ENCODE measurements at places on chromosomes 2 and 18.
A peak's percentile ranks its signal among the peaks of the same experiment; 100 is the strongest.

- no peak for DNase-seq
Observed at GRCh38 chr2:240554767-240555493, 2.9 kb downstream of the ANKMY1 start.

GRCh38 chr2:236631281-236631855 lies 61.7 kb downstream of the ACKR3 start:
- no peak for DNase-seq

DNA sequence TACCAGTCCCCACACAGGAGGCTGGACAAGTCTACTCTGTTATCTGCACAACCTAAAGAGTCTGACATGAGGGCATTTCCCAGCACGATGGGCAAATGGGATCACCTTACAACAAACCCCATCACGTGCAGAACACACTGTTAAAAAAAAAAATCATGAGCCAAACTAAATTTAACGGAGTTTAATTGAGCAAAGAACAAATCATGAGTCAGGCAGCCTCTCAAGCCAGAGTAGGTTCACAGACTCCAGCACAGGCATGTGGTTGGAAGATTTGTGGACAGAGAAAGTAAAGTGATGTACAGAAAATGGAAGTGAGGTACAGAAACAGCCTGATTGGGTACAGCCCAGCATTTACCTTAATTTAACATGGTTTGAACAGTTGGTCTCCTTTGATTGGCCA lies 59.9 kb downstream of the KYNU start:
- DNase-seq: no peak

GRCh38 chr2:216351172-216351925 lies 20.9 kb downstream of the MARCHF4 start:
- DNase-seq: no peak

DNA sequence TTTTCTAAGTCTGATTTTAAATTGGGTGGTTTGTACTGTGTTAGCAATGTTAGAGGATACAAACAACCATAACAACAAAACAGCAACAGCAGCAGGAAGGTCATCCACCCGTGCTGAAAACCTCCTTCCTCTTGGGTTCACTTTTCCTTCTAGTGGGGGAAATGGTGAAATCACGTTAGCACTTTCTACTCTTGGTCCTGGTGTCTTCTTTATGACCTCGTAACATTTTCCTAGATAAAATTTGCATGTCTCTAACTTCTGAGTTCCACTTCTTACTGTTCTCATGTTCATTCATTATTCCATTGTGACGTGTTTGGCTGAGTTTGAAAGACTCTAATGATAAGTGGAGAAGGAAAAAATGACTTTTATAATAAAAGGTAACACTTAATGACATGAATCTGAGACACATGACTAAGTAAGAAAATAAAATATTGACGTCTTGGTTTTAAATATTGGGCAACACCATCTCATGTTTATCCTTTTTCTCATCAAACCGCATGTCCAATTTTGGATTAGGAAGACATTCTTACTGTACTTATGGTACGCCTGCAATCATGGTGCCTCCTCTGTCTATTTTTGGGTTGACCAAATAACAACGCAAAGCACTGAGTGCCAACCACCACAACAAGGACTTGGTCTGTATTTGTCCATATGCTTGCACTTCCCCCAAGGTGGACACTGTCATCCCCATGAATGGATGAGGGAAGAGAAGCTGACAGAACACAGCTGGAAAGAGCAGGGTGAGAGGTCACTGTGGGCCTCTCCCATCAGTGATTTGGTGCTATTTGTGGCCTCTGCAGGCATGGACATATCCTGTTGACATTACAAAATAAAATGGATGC lies 25.7 kb upstream of the IL1R1 start:
- DNase-seq: no peak

DNA sequence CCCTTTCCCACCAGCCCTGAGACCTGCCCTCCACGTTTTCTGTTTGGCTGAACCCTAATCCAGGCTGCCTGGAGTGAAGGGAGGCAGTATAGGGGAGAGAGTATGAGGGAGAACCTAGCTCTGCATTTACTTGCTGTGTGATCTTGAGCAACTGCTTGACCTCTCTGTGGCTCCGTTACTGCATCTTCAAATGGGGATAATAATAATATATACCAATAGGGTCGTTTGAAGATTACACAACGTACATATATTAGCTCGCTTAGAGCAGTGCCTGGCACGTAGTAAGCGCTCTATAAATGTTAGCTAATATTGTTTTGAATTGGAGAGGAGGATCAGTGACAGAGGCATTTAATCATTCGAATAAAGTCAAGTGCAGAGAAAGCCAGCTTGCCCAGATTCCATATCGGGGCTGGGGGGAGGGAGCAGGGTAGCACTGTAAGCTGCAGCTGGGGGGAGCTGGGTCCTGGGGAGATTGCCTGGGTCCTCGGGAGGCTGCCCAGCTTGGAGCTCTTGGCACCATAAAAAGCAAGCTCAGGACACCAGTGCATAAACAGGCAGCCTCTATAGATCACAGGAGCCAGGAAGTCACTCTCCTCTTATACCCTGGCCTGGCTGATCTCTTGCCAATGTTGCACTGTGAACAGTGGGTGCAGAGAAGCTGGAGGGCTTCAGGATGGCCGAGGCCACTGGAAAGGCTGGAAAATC lies 19.1 kb downstream of the KCNK3 start:
- DNase-seq: no peak

GRCh38 chr2:171411791-171412483 lies 21.9 kb downstream of the METTL8 start:
- no peak for DNase-seq

DNA sequence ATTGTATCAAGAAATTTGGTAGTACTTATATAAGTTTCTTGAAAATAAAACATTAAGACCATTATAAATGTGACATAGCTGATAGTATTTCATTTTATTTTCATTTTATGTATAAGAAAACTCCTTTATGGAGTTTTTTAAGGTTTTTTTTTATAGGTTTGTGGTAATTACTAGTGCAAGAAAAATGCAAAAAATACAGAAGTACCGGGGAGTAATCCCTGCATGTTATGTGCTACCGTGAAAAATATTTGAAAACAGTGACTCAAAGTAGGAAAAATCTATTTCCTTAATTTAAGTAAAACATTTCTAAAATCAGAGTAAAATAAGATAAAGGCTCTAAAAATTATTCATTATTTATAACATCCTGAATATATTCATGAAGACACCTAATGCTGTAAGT lies 21.6 kb downstream of the ZSWIM2 start:
- no peak for DNase-seq

- DNase-seq: peak; percentile 18
Observed at GRCh38 chr2:203914546-203915182, 21.9 kb upstream of the ICOS start.

DNA sequence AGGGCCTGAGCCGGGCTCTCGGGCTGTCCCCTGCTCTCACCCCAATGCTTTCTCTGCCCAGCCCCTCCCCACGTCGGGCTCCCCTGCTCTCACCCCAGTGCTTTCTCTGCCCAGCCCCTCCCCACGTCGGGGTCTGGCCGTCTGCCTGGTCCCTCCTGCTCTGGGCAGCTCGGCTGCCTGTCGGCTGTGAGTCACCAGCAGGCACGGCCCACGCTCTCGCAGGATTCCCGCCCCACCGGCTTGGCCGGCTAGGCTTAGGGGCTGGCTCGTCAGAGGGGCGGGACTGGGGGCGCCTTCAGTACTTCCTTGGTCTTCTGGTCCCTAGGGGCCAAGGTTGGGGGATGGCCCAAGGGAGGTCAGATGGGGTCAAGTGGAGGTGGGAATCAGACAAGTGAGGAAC lies 3.3 kb downstream of the BOK start:
- no peak for DNase-seq

DNA sequence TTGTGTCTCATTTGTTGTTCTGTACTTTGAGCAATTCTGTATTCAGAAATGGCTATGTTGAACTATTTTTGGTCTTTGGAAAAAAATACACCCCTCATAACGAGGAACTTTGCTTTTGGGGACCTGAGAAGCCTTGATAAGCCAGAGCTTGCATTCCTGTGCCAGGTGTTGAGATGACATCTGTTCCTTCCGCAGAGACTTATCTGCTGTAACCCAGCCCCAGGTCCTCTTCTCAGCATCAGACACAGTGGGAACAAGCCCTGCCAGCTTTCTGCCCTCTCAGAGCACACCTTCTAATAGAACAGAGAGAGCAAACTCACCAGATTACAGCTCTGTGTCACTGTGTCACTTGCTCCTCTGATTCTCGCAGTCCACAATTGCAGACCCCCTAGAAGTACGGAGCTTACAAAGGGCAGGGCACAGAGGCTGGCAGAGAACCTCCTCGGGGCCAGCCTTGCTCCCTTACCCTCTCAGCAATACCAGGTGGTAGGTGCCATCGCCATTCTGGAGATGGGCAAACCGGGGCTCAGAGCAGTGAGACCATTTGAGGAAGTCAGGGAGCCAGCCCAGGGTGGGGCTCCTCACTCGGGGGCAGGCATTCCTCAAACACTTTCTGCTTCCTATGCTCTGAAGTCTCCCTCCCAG lies 97.4 kb downstream of the DDX1 start:
- no peak for DNase-seq

GRCh38 chr2:168244318-168244717 lies 3.1 kb downstream of the STK39 start:
- DNase-seq: no peak

DNA sequence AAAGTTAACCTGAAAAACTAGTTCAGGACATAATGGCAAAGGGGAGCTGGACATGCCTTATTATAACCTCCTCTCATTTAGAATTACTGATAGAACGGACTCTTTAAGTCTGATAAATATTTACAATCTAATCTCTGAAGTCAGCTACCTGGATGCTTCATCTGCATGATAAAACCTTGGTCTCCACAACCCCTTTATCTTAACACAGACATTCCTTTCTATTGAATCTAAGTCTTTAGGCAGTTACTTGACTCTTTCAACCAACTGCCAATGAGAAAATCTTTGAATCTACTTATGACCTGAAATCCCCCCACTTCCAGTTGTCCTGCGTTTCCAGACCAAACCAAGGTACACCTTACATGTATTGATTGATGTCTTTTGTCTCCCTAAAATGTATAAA lies 191.2 kb upstream of the LRRTM4 start:
- DNase-seq: no peak

DNA sequence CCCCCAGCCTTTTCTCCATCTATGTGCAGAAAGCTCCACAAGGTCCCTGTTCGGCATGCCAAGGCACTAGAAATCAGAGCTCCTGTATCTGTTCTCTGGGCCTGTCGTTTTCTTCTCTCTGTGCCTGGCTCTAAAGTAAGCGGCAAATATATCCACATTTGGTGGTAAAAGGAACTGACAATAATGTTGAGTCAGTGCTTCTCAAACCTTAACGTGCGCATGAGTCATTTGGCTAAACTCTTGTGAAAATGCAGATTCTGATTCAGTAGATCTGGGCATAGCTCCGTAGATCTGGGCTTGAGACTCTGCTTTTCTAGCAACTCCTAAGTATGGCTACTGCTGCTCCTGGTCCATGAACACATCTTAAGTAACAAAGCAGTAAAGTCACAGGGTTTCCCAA lies 16.5 kb upstream of the ACSL3 start:
- no peak for DNase-seq

- no peak for DNase-seq
Observed at GRCh38 chr18:11826836-11827235, 24.4 kb upstream of the CHMP1B start.

GRCh38 chr18:50559752-50560680 lies at the start of gene MAPK4:
Gene MAPK4, plus strand, starts transcription at chr18:50560087. Its CDS starts 103,872 bp downstream, at chr18:50663959.
- peak; percentile 81 for DNase-seq

- no peak for DNase-seq
Observed at GRCh38 chr2:189213250-189213649, 33.7 kb upstream of the COL5A2 start.

DNA sequence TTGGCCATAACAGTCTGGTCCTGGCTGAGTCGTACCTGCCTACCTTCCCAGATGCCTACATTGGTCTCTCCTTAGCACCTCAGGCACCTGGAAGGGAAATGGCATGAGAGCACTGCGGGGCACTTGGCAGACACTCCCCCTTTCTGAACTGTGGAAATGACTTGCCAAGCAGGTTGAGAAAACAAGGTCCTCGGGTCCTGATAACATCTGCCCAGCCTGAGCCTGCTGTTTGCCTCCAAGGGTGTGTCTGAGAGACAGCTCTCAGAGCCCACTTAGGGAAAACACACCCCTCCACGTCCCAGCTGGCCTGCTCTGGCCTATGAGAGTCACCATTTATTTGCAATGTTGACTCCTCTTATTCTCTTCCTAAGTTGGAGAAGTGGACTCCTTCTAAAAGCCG lies 10.5 kb downstream of the FAM110C start:
- DNase-seq: no peak

- no peak for DNase-seq
Observed at GRCh38 chr2:234091883-234092282, 41.4 kb downstream of the SPP2 start.

DNA sequence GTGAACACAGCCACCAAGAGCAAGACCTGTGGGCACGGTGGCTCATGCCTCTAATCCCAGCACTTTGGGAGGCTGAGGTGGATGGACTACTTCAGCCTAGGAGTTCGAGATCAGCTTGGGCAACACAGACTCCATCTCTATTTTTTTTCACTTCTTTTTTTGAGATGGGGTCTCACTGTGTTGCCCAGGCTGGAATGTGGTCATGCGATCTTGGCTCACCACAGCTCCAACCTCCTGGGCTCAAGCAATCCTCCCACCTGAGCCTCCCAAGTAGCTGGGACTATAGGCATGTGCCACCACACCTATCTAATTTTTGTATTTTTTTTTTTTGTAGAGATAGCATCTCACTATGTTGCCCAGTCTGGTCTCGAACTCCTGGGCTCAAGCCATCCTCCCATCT lies 54.4 kb upstream of the SPRED2 start:
- DNase-seq: no peak

GRCh38 chr2:235779444-235779896 lies 285.6 kb downstream of the AGAP1 start:
- peak; percentile 70 for DNase-seq

DNA sequence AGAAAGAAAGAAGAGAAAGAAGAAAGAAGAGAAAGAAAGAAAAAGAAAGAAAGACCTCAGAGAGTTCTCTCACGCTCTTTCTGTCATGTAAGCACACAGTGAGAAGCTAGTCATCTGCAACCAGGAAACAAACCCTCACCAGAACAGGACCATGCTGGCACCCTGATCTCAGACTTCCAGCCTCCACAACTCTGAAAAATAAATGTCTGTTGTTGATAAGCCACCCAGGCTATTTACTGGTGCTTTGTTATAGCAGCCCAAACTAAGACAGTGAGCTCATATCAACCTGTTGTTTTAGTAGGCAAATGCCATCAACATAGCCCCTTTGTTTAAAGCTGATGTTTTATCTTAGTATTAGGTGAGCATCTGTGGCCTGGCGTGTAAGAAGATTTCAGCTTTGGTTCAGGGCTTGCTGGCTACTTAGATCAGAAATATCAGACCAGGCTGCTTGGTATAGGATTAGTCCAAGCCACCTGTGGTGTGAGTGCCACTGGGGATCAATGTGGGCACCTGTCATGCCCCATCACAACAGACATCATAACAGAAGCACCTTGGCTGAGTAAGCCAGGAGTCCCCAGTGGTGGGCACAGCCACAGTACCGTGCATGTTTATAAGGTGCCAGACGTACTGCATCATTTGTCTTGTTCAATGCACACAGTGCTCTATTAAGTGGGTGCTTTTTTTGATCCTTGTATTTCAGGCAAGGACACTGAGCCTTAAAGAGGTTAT lies 94.4 kb downstream of the LBH start:
- no peak for DNase-seq

DNA sequence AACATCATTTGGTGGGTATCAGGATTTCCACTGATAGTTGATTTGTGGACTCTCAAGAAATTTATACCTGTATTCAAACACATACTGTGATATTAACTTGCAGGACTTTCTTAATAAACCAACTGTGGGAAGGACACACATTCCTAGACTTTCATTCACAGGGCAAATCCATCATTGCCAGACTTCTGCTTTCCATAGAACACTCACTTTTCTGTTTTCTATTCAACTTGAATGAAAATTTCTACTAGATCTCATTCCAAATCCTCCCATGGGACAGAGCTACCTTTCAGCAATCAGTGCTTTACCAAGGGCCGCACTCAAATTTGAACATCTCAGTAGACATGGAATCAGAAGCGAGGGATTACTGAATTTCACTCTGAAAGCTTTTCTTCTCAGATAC lies 612.5 kb downstream of the IRS1 start:
- DNase-seq: no peak
